Fibroblast of skin of left quadriceps (primary cell): ENCODE measurements at places on chromosomes 1 and 21.
A peak's percentile ranks its signal among the peaks of the same experiment; 100 is the strongest.

DNA sequence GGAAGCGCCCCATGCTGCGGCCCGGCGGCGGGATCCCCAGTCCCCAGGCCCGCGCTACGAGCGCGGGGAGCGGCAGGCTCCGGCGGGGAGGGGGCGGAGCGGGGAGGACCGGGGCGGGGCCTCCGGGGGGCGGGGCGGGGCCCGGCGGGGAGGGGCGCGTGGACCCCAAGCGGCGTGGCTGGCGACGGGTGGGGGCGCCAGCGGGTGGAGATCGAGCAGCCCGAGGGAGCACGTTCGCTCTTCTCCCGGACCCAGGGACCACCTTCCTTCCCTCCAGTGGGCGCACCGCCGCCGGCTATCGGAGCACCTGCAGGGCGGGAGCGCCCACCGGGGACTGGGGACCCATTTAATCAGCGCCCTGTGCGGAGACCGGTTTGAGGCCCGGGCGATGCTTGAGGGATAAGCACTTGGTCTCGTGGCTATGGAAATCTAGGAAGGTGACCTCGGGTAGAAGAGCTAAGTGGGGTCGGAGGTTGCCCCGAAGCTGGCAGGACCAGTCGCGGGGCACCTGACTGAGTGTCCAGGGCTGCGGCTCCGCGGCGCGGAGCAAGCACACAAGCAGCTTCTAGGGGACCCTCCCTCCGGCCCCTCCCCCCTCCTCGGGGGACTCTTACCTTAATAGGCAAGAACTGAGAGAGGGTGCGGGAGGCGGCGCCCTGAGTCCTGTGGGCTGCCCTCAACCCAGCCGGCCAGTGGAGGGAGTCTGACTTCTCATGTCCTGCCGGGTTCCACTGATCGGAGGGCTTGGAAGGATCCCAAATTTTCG is at the start of gene TSPAN2:
TSS of gene TSPAN2 (minus strand) at position 84 of the 766 bp plus-strand sequence. CDS start at position 13, 71 bp downstream.
- DNase-seq, result no peak

DNA sequence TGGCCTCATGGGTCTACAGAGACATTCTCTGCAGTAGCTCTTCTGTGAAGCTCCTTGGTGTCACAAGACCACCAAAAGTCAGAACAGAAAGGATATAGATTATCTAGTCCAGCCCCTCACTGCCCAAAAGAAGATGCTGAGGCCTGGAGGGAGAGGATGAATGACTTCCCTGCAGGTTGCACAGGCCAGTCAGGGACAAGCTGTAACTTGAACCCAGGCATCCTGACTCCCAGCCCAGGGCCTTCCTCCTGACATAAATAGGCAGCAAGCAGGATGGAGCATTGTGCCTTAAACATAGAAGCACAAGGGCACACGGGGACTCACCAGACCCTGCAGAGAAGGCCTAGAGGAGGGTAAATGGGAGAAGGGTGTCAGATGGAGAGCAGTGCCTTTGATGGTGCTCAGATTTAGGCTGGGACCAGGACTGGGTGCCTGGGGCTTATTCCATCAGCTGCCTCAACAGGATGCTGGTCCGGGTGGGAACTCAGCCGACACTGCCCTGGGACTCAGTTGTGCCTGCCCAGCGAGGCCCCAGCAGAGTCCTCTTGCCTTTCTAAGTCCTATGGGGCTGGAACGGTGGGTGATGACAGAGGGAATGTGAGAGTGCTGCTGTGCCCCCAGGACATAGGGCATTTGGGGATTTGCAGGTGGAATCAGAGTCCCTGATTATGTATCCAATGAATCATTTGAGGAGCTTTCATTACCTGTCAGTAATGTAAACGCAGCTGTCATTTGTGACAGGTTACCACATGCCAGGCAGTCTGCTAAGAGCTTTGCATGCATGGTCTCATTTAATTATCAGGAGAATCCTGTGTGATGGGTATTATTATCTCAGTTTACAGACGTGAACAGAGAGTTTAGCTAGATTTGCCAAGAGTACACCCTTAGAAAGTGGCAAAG is 13.2 kb downstream of the S100A7A start:
- no peak for DNase-seq

- DNase-seq, result no peak
Observed at GRCh38 chr1:212983482-212983881, 32.2 kb downstream of the ANGEL2 start.

DNA sequence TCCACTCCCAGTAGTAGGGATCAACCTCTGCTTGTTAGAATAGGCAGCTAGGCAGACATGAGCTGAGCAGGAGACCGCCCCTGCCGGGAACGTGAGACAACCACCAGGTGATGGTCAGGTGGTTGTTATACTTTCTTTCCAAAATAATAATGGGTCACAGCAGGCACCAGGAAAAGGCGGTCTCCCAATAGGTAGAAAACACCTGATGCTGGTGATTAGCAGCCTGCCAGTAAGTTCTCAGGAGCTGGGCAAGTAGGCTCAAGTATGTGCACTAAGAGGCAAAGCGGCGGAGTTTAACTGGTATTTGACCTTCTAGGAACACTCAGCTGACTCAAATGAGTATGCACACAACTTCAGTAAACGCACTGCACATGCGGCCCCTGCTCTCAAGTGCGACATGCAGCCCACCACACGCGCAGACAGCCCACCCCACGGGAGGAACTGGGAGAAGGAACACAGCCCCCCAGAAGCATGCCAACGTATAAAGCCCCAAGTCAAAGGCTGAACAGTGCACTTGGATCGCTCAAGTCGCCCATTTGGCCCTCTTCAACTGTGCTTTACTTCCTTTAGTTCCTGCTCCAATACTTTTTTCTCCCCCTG is 80.0 kb downstream of the DESI2 start:
- no peak for DNase-seq

- DNase-seq, result no peak
Observed at GRCh38 chr1:10638559-10639005, 157.9 kb downstream of the CASZ1 start.

DNA sequence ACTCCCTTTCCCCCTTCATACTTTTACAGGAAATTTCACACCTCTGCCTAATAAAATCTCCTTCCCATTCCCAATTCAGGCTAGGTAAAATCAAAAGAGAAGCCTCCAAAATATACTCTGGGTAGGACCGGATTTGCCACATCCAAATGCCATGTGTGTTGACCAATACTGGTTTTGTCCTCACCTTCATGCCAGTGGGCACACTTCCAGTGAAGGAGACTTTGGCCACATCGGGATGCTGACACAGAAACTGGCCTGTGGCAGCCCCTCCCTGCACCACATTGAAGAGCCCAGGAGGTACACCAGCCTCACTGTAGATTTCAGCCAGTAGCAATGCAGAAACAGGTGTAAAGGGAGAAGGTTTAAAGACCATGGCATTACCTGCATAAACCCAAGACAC is 18.1 kb downstream of the ALDH9A1 start:
- DNase-seq, result no peak

DNA sequence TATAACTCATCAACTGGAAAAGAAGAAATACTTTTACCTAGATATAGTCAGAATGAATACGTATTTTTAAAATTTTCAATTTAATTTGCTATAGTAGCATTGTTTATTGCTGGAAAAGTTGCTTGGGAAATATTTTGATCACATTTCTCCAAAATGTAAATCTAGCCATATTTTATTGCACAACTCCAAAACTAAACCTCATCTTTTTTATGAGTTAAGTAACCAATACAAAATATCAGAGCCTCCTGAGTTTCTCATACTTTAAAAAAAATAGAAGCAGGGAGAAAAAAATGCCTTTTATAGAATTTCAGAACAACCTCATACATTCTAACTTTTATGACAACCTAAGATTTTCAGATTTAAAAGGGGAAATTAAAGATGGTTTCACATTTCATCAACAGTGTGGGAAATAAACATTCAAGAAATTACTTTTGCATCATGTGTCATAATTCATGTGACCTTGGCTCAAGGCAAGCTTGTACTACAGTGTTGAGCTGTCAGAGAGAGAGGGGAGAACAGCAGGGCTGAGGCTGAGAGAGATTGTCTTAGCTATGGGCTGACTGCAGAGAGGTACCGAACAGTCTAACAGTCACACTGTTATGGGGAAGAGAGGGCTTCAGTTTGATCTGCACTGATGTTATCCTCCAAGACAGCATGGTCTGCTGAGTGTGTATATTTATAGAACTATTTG is 519.0 kb downstream of the LTN1 start:
- no peak for DNase-seq

DNA sequence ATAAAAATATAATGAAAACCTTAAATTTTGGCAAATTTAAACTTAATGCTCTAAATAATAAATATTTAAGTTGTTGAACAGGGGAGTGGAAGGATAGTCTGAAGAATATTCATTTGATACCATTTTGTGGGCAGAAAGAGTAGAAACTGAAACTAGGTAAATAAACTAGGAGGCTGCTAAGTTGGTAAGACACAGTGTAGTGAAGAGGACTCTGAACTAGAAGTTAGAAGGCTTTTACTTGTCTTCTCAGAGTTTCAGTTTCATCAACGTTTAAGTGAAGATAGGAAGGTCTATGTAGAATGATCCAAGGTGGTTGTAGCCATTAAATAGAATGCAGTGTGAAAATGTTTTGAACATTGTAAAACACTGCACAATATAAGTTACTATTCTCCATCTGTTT is 516.9 kb downstream of the AMY1C start:
- no peak for DNase-seq

- no peak for DNase-seq
Observed at GRCh38 chr1:3604468-3604974, 6.8 kb downstream of the MEGF6 start.

GRCh38 chr1:233587958-233588799 is 25.7 kb upstream of the KCNK1 start:
- no peak for DNase-seq

DNA sequence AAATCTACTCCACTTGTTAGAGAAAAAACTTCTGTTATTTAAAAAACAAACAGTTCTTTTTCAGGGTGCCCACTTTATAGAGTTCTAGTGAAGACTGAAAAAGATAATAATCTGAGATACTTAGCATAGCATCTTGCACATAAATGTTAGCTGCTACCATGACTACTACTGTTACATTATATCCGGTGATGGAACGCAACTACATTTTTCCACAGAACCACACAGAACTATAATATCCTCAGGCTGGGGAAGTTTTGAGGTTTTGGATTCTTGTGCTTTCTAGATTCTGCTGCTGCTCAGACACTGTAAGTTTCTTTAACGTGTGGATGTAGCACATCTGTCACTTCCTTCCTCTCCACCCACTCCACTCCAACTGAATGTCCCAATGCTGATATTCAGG is 110.3 kb downstream of the PTPN14 start:
- DNase-seq, result peak; percentile 79

- no peak for DNase-seq
Observed at GRCh38 chr1:66999640-67000400, 54.1 kb downstream of the SLC35D1 start.

DNA sequence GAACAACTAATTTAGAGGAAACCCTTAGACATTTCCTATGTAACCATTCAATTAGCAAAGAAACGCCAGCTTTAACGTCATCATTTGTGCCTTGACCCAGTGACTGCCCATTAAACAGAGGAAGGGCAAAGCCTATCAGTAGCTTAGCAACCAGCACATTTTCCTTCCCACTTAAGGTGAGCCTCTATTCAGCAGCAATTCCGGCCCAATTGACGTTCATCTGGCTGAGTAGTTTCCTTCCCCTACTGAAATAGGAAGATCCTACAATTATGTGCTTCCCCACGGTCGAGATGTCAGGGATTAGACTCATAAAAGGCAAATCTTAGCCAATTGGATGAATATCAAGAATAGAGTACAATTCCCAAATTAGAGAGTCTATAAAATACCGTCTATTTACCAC is 482.1 kb upstream of the ADAMTS5 start:
- DNase-seq, result no peak

DNA sequence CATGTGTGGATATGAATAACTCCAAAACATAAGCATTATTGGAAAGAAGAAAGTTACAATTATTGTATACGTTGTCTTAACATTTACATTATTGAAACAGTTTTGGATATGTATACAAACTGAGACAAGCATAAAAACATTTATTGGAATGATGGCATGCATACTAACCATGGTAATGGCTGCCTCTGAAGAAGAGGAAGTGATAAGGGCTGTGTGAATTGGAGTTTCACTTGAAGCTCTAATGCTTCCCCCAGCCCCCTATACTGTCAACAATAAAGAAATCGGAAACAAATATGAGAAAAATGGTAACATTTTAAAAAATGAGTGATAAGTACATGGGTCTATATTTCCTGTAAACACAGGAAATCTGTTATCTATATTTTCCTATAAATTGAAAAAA is 367.7 kb upstream of the DPYD start:
- no peak for DNase-seq

- no peak for DNase-seq
Observed at GRCh38 chr21:27586326-27586725, 619.4 kb upstream of the ADAMTS5 start.

- DNase-seq, result no peak
Observed at GRCh38 chr1:110067479-110067892, 3.0 kb downstream of the ALX3 start.

- DNase-seq, result no peak
Observed at GRCh38 chr1:23638786-23639241, 52.8 kb upstream of the RPL11 start.

DNA sequence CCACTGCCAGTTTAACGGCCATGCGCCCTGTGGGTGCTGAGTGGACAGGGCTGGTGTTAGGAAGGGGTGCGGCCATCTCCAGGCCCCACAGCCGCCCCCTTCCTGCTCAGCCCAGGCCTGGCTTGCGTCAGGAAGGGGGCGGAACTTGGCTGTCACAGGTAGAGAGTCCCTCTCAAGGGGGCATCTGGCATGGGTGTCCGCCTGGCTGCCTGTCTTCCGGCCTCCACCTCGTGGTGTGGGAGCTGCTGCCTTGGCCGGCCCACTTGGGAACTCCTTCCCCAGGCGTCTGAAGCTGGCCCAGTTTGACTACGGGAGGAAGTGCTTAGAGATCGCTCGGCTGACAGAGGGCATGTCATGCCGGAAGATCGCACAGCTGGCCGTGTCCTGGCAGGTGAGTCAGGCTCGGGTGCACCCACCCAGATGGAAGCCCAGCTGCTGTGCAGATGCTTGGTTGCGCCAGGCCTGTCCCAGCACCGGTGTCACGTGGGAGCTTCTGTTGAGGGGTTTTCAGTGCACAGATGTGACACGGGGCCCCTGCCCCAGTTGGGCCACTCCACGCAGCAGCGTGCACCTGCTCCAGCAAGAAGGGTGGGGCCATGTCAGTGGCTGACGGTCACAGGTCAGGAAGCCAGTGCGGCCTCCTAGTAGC is 9.1 kb upstream of the ATAD3B start:
- no peak for DNase-seq

- DNase-seq, result no peak
Observed at GRCh38 chr21:45638707-45639106, 4.8 kb upstream of the PCBP3 start.

- no peak for DNase-seq
Observed at GRCh38 chr1:106061586-106062495, 994.6 kb upstream of the PRMT6 start.

GRCh38 chr1:64309431-64309831 is 106.0 kb downstream of the UBE2U start:
- no peak for DNase-seq

- no peak for DNase-seq
Observed at GRCh38 chr1:57117753-57118152, 151.9 kb upstream of the C8B start.

- DNase-seq, result peak; percentile 84
Observed at GRCh38 chr1:78146205-78146771, 100.5 kb downstream of the GIPC2 start.

DNA sequence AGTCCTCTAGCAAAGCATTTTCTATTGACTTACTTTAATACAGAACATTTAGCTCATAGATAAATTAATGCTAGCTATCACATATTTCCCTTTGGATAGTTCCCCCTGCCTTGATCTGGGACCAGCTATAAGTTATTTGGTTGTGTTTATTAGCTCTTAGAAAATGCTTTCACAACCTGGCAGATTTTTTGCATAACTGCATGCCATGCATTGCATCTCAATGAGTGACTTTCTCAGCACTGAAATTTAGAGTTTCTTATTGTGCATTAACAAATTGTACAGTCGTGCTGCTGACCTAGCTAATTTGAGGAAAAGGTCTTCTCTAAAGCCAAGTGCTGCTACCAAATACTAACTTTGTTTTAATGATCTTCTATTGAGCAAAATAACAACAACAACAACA is 164.8 kb downstream of the PLPPR5 start:
- peak; percentile 13 for DNase-seq
